Stimulated activated CD8-positive, alpha-beta memory T cell treated with anti-CD3 and anti-CD28 coated beads, Interleukin-4, amount 100 ng/mL, for 48 hours (primary cell): ENCODE measurements at places on chromosomes 2 and 18.
A peak's percentile ranks its signal among the peaks of the same experiment; 100 is the strongest.

GRCh38 chr2:219946021-219946420, 318.6 kb downstream of the SLC4A3 start:
- no peak for DNase-seq

GRCh38 chr18:48612511-48612910, 73.7 kb downstream of the CTIF start:
- DNase-seq, result no peak

- DNase-seq, result no peak
Measured at GRCh38 chr2:117656546-117656945, 157.9 kb upstream of the DDX18 start.

- no peak for DNase-seq
Measured at GRCh38 chr2:5391362-5391761, 300.8 kb upstream of the SOX11 start.

DNA sequence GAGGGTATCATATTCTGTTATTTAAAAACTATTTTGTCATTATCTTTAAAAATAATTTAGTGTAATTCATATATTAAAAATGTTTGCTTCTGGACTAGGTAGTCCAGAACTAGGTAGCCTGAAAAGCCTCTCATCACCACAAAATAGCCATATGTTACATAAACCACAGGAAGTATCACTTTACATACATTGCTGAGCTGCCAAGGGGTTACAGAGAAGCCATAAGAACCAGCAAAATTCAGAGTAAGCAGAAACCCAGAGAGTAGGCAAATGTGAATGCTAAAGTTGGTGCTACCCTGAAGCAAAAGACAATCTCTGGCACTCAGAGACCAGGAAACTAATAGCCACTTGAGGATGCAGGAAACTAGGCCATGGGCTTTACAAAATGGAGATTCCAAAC, 60.9 kb downstream of the LOXHD1 start:
- no peak for DNase-seq

- no peak for DNase-seq
Measured at GRCh38 chr2:127313406-127313805, 19.5 kb upstream of the ERCC3 start.

GRCh38 chr18:50127516-50128210, 67.3 kb downstream of the MYO5B start:
- DNase-seq, result no peak

- no peak for DNase-seq
Measured at GRCh38 chr18:63676526-63677323, 15.0 kb upstream of the SERPINB3 start.

GRCh38 chr2:66576311-66576560, 141.3 kb downstream of the MEIS1 start:
- DNase-seq, result no peak

DNA sequence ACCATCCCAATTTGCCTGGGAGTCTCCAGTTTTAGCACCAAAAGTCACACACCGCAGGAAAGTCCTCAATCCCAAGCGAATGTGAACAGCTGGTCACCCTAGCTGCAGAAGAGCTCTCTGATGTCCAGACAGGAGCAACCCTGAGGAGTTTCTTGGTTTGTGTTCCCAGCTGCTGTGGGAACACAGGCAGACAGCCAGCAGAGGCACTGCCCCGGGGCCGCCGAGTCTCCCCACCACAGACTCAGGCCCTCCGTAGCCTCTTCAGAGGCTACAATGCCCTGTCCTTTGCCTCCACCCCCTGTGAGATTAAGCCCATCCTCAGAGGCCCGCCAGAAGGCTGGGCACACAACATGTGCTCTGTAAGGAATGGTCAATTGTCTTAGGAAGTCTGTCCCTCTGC, 111.5 kb downstream of the TTC32 start:
- DNase-seq, result no peak

GRCh38 chr18:27685807-27686412, 491.0 kb downstream of the CDH2 start:
- no peak for DNase-seq

GRCh38 chr2:47238638-47239037, 83.5 kb upstream of the STPG4 start:
- no peak for DNase-seq

DNA sequence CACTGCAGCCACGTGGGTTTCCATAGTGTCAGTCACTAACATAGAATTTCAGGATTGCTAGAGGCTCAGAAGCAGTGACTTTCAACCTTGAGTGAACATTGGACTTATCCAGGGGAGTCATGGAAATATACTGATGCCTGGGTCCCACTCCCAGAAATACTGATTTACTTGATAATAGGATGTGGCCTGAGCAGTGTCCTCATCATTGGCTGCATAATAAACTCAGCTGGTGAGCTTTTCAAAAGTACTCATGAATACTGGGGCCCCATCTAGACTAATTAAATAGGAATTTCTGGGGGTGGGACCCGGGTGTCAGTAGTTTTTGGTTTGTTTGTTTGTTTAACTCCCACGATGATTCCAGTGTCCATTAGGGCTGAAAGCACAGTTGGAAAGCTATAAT, 141.4 kb downstream of the COL4A4 start:
- no peak for DNase-seq

- DNase-seq, result no peak
Measured at GRCh38 chr18:13258921-13259320, 40.4 kb downstream of the LDLRAD4 start.

DNA sequence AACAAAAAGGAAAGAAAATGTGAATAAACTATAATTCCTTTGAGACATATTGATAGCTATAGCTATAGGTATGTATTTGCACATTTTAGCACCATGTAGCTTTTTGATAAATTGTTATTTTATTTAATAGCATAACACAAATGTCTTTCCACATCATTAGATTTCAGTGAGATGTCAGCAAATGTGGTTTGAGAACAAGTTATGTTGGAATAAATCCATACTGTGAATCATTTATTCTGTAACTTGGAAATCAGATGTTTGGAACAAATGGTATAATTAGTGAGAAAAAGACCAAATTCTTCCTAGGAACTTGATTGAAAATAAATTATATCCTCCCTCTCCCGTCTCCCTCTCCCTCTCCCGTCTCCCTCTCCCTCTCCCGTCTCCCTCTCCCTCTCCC, 62.8 kb downstream of the NABP1 start:
- DNase-seq, result no peak

GRCh38 chr18:52222211-52222610, 117.8 kb upstream of the DCC start:
- no peak for DNase-seq

DNA sequence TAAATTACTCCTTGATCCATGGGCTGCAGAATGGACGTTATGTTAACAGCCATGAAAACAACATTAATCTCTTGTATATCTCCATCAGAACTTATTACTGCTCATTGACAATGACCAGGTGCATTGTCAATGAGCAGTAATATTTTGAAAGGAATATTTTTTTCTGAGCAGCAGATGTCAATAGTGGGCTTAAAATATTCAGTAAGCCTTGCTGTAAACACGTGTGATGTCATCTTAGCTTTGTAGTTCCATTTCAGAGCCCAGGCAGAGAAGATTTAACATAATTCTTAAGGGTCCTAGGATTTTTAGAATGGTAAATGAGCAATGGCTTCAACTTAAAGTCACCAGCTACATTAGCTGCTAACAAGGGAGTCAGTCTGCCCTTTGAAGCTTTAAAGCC, 26.6 kb downstream of the CFAP210 start:
- DNase-seq, result no peak

GRCh38 chr2:60379684-60380083, 173.8 kb downstream of the BCL11A start:
- no peak for DNase-seq

GRCh38 chr2:14336759-14337382, 295.6 kb upstream of the LRATD1 start:
- no peak for DNase-seq

DNA sequence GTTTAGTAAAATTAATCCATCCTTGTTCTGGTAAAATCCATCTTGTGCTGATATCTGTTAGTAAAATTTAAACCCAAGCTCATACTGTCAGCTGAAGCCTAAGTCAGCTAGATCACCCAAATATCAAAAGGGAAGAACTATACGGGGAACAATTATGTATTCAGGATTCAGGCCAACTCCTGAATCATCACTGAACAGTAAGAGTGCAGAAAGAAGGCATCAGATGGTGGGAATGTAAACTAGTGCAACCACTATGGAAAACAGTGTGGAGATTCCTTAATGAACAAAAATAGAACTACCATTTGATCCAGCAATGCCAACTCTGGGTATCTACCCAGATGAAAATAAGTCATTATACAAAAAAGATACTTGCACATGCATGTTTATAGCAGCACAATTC, 81.8 kb downstream of the RAPGEF4 start:
- no peak for DNase-seq

DNA sequence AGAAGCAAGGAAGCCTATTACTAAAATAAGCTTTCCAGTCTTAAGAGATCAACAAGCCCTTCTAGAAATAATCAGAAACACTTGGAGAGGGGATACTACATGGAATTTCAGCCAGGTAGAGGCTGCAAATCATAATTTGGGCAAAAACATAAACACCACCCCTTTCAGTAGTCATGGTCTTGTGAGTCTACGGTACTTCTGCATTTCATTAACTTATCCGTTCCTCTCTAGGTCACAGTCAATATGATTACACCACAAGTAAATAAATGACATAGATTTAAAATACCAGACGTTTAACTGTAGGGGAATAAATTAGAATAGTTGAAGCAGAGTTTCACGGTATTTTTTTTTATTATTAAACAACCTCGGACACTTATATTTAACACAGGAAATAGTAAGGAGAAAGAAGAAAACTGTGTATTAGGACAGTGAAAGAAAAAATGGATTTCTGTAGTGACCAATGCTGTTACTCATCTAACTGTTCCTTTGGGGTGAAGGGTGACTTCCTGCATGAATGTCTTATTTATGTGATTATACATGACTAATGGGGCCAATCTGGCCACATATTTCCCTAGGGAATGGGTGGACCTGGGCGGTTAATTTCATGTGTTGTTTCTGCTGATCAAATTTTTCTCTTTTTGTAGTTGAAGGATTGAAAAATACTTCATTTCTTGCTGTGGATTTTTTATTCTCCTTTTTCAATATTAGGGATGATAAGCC, 456.6 kb upstream of the UBE2E3 start:
- no peak for DNase-seq

- DNase-seq, result no peak
Measured at GRCh38 chr2:100267751-100268150, 54.5 kb downstream of the LONRF2 start.

DNA sequence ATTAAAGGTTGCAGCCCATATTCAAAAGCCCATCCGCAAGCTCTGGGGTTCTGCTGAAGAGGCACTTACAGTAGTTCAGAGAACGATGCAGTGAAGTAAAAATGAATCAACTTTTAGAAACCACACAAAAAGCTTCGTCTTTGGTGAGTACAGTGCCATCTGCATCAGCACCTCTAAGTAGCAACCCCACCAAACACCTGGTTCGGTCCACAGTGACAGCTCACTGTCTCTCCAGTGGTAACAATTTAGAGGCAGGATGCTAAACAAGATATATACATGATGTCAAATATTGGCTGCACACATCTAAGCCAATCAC, 275.4 kb upstream of the TCF4 start:
- DNase-seq, result no peak

DNA sequence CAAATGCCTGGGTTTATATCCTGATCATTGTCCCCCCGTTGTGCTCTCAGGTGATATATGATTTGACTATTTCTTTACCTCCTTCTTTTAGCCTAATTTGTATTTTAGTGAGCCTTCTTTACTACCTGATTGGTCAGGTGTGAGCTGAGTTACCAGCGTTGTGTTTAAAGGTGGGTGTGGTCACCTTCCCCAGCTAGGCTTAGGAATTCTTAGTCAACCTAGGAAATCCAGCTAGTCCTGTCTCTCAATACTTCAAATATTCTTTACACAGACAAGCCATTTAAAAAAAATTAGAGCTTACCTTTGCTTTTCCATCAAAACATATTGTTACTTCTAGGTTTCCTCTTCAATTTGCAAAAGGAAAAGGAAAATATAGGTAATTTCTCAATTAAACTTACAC, 30.2 kb downstream of the KYNU start:
- no peak for DNase-seq

- no peak for DNase-seq
Measured at GRCh38 chr2:124320051-124320688, 295.1 kb downstream of the CNTNAP5 start.

GRCh38 chr2:54549917-54550518, 93.9 kb downstream of the SPTBN1 start:
- no peak for DNase-seq

- DNase-seq, result no peak
Measured at GRCh38 chr18:37161491-37161890, 332.6 kb downstream of the KIAA1328 start.

DNA sequence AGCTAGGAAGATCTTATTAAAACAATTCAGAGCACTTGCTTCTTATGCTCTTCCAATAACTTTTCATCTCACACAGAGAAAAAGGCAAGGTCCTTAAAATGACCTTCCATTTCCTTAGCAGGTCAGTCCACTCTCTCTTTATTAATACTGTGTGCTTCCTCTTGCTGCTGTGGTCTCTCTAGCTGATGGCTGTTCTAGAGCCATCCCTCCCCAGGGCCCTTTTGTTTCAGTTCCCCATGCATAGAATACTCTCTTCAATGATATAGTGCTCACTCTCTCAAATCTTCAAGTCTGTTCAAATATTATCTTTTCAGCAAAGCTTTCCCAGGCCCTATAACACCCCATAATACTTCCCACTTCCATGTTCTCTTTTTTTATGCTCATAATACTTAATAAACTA, 469.3 kb downstream of the METTL4 start:
- no peak for DNase-seq

GRCh38 chr2:55901322-55901721, 22.3 kb downstream of the EFEMP1 start:
- no peak for DNase-seq

DNA sequence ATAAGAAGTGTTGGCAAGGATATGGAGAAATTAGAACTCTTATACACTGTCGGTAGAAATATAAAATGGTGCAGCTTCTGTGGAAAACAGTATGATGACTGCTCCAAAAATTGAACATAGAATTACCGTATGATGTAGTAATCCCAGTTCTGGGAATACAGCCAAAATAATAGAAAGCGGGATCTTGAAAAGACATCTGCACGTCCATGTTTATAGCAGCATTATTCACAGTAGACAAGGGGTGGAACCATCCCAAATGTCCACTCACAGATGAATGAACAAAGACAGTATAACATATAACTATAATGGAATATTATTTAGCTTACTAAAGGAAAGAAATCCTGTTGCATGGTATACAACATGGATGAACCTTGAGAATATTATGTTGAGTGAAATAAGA, 257.7 kb downstream of the TDRD15 start:
- no peak for DNase-seq

DNA sequence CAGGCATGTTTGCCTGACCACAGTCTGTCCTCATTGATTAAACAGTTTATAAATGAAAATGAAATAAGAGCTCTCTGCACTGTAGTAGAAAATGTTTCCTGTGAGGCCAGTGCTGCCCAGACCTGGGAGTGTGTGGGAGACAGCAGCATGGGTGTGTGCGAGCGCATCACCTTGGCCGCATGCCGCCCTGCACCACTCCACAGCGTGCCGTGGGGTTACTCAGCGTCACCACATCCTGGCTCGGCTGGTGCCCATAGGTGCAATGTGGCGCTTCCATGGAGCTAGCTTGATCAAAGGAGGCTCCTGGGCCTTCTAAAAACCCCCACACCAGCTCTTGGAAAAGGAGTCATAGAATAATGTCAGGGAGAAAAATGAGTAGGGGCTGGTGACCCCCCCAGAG, 76.0 kb upstream of the EPC2 start:
- DNase-seq, result peak; percentile 45

GRCh38 chr2:237159006-237159911, 73.6 kb downstream of the COPS8 start:
- no peak for DNase-seq

- no peak for DNase-seq
Measured at GRCh38 chr2:5976531-5977065, 284.4 kb downstream of the SOX11 start.

GRCh38 chr2:4020649-4021048, 317.3 kb downstream of the DCDC2C start:
- no peak for DNase-seq
